GM12892 (cell line): ENCODE measurements at places on chromosomes 3 and 15.

- DNase-seq, result no peak
Observed at GRCh38 chr3:140845882-140846281, 95.8 kb upstream of the SLC25A36 start.

DNA sequence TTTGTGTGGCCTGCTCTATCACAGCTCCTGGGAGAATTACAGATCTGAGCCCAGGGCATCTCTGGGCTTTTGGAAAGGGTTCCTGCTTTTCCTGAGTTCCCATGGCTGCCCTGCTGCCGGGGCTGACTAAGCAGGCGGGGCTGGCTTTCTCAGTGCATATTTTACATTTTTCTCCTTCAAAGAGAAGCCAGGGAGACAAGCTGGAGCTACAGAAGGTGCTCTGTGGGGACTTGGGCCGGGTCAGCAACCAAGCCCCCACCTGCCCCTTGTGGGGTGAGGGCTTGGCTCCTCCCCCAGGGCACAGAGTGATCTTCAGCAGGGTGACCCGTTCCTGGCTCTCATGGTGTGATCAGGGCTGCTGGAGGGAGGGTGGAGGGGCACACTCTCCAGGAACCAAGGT lies 17.4 kb downstream of the ABTB1 start:
- DNase-seq, result no peak

DNA sequence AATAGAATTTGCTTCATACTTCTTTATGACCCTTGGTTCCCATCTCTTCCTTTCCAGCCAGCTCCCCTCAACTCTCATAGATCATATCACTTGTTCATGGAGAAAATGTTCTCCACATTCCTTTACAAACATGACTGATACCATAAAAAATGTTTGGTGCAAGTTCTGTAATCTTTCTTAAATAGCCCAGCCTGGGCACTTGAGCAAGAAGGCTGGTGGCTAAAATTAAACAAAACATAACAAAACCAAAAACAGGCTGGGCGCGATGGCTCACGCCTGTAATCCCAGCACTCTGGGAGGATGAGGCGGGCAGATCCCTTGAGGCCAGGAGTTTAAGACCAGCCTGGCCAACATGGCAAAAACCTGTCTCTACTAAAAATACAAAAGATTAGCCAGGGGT lies 8.9 kb upstream of the POLR2M start:
- DNase-seq, result no peak

- DNase-seq, result no peak
Observed at GRCh38 chr3:159785273-159785708, 203.3 kb upstream of the IL12A start.

DNA sequence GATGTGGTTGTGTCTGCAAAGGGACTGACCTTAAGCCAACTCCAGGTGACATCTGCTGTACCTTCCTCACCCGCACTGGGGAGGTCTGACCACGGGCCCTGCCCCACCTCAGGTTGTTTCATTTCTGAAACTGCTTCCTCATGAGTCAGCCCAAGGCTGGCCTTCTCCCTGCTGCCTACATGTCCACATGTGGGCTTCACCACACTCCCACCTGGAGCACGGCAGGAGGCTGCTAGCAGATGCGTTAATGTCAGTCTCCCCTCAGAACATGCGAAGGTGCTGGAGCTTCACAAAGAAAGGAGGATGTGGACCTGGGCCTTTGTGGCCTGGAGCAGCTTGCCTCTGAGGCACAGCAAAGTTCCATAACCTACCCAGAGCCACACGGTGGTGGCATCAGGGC lies 69.4 kb upstream of the PLXNA1 start:
- DNase-seq, result no peak

DNA sequence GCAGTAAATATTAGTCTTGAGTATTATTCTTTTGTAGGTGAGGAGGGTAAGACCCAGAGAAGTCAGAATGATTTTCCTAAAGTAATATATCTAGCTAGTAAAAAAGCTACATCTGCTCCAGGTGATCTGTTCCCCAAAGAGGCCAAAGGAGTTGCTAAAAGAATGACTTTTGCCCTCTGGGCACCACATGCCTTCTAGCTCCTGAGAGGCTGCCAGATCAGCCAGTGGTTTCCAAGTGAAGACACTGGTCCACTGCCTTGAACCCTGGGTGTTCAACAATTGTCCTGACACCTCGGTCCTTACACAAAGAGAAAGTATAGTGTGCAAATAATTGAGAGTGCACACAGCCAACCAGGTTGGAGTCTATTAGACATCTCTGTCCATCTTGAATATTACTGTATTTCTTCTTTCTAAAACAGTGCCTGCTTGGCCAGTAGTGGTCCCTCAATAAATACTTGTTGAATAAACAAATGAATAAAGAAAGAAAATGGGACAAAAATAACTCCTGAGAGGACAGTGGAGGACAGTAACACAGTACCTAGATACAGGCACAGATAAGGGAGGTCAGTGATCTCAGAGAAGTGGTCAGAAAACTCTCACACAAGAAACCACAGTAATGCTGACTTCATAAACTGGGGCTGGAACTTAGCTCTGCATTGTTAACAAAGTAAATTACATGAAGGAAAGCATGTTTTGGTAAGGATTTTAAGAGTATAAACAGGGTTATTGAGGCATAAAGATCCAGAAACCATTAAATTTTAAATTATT lies 56.6 kb upstream of the CSTA start:
- no peak for DNase-seq

GRCh38 chr3:168812234-168812633 lies 716.5 kb upstream of the GOLIM4 start:
- no peak for DNase-seq

DNA sequence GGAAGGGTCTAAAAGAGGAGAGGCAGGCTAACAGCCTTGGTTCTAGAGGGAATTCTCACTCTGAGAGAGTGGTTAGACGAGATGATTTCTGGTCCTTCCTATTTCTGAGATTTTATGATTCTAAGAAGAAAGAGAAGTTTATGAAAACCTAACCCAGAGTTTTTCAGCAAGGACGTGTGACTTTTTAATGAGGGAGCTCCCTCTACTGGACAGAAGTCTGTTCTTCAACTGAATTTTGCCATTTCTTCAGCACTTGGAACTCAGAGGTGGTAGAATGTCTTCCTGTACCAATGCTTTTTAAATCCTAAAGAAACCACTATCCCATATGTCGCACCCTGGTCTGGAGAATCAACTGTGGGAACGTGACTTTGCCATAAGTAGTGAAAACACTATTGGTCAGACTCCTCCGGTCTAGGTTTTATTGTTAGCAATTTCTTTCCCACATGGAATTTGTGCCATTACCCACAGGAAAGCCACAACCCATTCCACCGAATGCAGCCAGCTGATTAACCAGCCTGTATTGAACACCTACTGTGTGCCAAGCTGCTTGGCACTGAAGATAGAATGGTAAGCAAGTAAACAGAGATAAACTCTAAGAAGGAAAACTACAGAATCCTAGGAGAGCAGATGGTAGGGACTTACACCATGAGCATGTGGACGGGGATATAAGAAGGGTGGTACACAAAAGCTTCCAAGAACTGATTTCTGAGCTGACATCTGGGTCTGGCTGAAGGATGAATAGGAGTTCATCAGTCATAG lies 199.5 kb upstream of the LMCD1 start:
- no peak for DNase-seq

DNA sequence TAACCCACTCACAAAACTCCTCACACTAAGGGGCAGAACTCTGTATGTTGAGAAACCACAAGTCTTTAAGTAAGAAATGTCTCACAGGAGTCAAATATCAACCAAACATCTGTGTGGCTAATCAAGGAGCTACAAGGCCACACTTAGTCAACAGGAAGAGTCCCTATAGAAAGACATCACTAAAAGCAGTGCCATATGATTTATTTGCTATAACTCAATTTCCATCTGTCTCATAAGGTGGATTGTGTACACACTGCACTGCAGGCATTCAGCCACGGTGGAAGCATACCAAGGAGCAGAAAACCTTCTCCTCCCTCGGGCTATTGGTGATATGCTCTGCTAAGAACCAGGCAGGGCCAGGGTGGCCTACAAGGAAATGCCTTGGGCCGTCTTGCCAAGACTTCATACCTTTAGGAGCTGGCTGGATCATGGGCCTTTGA lies 197.6 kb upstream of the CFAP20DC start:
- DNase-seq, result no peak

DNA sequence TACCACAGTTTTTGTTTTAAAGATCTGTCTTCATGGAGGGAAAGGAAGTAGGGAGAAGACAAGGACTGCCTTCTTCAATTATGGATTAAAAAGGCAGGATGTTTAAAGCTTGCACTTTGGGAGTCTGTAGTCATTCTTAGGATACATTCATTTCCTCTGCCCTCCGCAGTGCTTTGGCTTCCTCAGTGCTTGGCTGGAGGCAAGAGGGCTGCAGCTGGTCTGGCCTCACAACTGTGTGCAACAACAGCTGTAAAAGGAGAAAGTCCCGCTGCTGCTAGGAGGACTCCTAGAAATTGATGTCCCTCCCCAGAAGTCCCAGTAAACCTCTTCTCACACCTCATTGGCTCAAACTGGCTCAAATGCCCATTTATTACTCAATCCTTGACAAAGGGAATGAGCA lies 54.4 kb upstream of the PPP2R3A start:
- DNase-seq, result no peak

DNA sequence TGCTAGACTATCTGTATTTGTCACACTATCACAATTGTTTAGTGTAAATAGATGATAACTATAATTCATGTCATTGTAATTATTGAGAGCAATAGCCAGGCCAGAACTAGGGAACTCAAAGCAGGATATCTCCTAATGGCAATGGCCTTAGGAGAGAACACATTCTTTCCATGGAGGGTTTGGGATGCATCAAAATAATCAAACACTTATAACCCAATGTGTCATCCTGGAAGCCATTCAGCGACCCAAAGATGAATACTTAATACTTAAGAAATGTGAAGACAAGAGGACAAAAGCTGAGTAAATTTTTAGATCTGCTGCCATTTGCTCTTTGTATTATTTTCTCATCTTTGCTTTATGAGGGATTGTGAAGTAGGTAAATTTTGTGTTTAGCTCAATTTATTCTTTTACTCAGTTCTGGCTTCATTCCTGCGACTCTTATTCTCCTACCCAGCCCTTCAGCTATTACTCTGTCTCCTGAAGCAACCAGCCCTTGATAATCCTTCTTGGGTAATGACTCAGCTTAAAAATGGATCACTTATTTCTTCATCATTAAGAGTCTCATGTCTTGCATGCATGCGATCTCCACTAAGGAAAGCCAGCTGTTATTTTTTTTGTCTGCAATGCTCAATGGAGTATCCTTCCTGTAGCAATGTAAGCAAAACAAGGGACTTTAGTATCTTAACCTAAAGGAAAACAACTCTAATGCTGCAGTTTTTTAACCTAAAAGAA lies 2.0 kb downstream of the OR4F15 start:
- DNase-seq, result no peak

GRCh38 chr3:178139116-178139515 lies 397.1 kb upstream of the KCNMB2 start:
- DNase-seq, result no peak

- DNase-seq, result no peak
Observed at GRCh38 chr3:139472380-139473010, 3.8 kb downstream of the RBP2 start.

DNA sequence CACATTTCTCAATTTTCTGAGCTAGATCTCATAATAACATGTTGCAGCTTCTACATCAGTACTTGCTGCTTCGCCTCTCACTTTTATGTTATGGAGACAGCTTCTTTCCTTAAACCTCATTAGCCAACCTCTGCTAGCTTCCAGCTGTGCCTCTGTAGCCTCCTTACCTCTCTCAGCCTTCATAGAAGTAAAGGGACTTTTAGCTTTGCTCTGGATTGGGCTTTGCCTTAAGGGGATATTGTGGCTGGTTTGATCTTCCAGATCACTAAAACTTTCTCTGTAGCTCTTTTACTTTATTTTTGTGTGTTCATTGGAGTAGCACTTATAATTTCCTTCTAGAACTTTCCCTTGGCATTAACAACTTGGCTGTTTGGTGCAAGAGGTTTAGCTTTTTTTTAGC lies 150.1 kb downstream of the ATG7 start:
- no peak for DNase-seq

GRCh38 chr3:148309390-148310035 lies 388.2 kb upstream of the AGTR1 start:
- no peak for DNase-seq

DNA sequence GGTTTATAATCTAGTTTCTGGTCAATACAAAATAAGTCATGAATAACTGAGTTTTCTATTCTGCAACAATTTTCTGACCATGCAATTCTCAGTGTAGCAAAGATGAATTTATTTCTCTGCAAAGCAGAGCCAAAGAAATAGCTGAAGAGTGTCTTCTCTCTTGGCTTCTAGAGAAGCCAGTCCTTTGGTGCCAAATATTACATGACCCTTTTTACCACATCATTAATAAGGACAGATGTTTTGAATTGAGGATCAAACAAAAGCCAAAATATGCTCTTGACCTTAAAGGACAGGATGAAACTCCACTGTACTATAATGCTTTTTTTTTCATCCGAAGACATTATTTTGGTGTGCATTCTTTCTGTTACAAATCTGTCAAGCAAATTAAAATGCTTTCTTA lies 40.2 kb upstream of the OSTN start:
- DNase-seq, result no peak

- no peak for DNase-seq
Observed at GRCh38 chr3:133763797-133764683, 17.8 kb downstream of the TF start.

DNA sequence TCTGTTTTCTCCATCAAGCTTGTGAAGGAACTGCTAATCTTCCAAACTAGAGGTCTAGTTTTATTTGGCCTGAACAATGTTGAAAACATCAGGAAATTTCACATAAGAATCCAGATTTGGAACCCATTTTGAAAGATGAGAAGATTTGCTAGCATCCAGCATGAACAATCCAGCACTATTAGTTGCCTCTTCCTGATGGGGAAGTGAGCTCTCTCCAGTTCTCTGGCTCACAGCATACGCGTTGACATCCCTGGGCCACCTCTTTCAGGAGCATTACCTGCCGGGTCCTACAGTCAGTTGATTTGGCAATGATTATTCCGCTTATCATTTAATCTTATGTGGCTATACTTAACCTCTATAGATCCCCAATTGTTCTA lies 10.9 kb downstream of the GPR87 start:
- DNase-seq, result no peak

- no peak for DNase-seq
Observed at GRCh38 chr3:157520485-157521150, 17.4 kb upstream of the VEPH1 start.

DNA sequence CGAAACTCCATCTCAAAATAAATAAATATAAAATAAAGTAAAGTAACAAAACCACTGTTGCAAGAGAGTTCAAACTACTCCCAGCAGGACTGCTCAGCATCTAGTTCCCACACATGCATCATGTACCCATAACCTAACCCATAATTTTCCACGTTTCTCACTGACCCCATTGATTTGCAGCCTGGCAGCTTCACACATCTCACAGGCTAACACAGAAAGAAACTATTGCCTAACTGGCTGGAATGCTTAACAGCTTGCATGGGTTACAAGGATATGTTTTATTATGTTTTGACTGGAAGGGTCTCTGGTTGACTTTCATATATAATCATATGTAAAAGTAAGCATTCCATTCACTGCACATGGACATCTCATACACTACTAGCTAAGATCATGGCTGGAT lies 55.6 kb upstream of the TBC1D23 start:
- DNase-seq, result no peak

- DNase-seq, result no peak
Observed at GRCh38 chr3:17195192-17195611, 310.4 kb downstream of the PLCL2 start.

- no peak for DNase-seq
Observed at GRCh38 chr15:84598250-84598649, 2.6 kb upstream of the ZSCAN2 start.
